ENCODE measurements at places on chromosomes 12 and 14.

GRCh38 chr14:103247169-103247606, 86.8 kb upstream of the EIF5 start:
- no peak for DNase-seq

DNA sequence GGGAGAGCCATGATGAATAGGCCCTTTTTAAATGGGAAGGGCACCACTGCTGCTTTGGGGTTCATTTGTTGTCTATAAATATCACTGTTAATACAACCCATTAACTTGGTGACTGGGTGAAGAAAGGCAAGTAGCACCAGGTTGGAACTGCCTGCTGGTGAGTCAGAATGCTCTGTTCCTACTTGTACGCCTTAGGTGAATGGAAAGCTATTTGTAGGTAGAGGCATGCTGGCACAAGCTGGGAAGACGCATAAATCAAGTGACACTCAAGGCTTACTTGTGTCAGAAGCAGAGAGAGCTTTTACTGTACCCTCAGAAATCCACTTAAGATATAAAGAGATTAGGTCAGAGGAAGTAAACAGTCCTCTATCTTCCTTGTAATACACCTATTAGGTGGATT, 142.5 kb downstream of the TMX1 start:
- no peak for DNase-seq

DNA sequence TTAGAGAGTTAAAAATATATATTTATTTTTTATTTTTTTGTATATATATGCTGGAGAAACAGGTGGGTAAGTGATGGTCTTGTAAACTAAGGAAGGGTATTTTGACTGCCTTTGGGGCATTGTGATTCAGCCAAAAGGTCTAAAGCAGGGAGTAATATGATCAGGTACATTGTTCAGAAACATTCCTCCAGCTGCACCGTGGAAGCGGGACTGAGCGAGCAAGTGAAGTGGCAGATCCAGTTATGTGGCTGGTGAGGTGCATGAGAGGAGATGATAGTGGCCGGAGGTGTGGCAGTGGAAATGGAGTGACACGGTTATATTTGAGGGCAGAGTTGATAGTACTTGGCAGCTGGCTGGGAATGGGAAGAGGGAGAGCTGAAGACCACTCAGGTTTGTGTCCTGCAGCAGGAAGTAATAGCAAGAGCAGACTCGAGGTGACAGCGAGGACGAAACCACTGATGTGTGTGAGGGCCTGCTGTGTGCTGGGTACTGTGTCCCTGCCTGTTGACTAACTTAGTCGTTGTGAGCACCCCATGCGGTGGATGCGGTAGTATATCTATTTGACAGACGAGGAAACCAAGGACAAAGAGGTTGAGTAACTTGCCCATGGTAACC, 39.2 kb downstream of the EID3 start:
- no peak for DNase-seq

DNA sequence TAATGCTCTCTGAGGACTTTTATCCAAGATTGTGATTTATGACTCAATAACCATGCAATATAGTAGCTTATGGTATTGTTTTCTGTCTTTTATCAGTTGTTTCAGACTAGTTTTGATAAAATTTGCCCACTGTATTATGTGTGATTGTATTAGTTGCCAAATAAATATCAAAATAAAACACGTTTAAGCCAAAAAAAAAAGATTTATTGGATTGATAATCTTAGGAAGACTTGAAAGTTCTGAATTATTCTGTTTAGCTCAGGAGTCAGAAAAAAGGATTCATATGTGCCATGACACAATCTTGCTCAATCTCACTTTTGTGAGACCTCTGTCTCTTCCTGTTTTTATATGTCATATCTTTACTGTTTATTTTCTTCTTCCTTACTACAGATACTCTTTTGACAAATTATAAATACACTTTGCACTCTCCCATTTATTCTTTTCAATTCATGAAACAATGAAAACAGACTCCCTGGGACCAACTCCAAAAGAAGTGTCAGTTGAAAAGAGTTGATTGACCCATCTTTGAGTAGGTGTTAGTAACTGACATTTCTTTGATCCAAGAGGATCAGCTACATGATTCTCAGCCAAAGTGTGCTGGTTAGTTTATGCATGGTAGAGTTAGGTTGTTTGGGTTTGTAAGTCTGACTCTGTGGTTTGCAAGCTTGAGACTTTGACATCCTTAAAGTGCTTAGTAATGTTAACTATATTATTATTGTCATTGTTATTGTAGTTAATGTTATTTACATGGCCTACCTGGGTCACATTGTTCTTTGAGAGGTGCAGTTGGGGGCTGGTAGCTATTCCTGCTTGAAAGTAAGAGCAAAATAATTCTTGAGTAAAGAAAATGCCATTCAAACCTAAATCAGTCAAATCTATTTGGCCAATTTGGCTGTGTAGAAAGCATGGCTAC, 2.5 kb downstream of the OR6C76 start:
- no peak for DNase-seq

GRCh38 chr12:111271674-111272418, 97.0 kb downstream of the PHETA1 start:
- no peak for DNase-seq

GRCh38 chr14:24938593-24938992, 111.4 kb downstream of the STXBP6 start:
- no peak for DNase-seq

All from activated T-cell treated with anti-CD3 and anti-CD28 coated beads for 4 hours (primary cell).